Suppressor macrophage treated with lipopolysaccharide for 1 hour (primary cell): ENCODE measurements at places on chromosomes 13 and 19.

DNA sequence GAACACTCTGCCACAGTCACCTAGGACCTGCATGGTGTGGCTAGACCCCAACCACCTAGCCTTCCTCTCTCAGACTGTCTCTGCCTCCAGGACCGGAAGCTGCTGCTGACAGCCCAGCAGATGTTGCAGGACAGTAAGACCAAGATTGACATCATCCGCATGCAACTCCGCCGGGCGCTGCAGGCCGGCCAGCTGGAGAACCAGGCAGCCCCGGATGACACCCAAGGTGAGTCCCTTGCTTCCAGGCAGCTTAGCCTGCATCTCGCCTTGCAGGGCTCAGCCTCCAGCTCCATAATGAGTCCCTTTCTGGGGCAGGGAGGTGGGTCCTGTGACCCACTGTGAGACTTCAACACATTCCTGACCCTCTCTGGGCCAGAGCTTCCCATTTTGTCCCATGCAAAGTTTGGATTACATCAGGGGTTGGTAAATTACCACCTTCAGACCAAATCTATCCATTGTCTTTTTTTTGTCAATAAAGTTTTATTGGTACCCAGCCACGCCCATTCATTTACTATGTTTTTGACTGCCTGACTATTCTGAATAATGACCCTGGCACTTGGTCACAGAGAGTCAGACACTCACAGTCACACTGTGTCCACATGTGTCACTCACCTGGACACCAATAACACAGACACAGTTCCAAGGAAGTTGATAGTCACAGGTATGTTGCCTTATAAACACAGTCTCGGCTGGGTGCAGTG, 13.4 kb downstream of the PKN1 start:
- no peak for DNase-seq

GRCh38 chr19:41479757-41480191, 36.8 kb downstream of the ERICH4 start:
- no peak for DNase-seq

- DNase-seq, result no peak
Observed at GRCh38 chr13:45306966-45307365, 34.0 kb downstream of the TPT1 start.

- no peak for DNase-seq
Observed at GRCh38 chr13:114021464-114022308, 47.8 kb upstream of the C13orf46 start.

GRCh38 chr13:20823071-20823470, 49.3 kb upstream of the EEF1AKMT1 start:
- no peak for DNase-seq

- DNase-seq, result no peak
Observed at GRCh38 chr13:21086929-21087328, 25.5 kb upstream of the LATS2 start.

DNA sequence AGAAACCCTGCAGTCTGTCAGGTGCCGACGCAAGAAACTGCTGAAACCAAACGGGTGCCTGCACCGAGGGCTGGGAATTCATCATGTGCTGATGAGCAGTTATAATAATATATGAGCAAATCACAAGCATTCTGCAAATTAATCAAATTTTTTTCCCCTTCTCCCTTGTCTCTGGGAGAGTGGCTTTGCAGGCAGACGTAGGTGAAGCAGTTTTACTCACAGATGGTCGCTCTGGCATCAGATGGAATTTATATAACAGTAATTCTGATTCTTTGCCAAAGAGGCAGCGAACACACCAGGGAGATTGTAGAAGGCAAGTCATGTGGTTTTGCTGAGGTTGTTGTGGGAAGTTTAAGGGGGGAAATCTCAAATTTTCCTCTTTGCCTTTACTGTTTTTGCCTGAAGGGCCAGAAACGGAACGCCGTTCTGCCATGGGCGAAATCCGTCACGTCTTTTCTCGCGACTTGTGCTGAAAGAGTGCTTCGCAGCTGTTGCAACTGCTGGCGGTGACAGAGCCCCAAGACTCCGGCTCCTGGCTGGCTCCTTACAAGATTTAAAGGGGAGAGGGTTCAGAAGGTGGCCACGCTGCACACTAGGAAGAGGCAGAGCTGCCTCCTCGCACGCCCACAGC, 320.1 kb downstream of the ZNF536 start:
- DNase-seq, result no peak

DNA sequence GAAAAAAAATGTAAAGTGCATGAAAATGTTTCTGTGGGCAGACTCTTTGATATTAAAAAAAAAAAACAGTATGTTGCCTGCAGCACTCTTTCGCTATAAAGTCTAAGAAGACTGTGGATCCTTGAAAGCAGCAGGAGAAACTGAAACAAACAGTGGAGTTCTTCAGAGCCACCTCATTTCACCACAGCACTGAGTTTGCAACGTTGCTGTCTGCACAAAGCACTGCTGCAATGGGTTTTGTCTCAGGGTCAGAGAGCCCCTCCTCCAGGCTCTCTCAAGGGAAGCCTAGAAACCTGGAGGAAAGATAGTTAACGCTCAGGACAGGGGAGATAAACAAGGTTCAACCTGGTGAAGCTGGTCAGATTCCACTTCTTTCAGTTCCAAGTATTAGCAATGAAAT, 248.7 kb downstream of the EFNB2 start:
- no peak for DNase-seq
